NCI-H2029 (cell line): ENCODE measurements at places on chromosomes 5 and 9.

- peak; percentile 27 for DNase-seq
Measured at GRCh38 chr9:21110708-21111576, 30.7 kb downstream of the IFNW1 start.

GRCh38 chr5:147481874-147482705, 27.8 kb downstream of the DPYSL3 start:
- DNase-seq, result peak; percentile 29

GRCh38 chr5:145902421-145902820, 29.6 kb upstream of the GRXCR2 start:
- no peak for DNase-seq

- no peak for DNase-seq
Measured at GRCh38 chr9:88187631-88188030, 49.4 kb upstream of the SPATA31C2 start.

- DNase-seq, result no peak
Measured at GRCh38 chr5:54889826-54890225, 95.6 kb downstream of the ESM1 start.
